ENCODE measurements at places on chromosomes 1 and 21.

DNA sequence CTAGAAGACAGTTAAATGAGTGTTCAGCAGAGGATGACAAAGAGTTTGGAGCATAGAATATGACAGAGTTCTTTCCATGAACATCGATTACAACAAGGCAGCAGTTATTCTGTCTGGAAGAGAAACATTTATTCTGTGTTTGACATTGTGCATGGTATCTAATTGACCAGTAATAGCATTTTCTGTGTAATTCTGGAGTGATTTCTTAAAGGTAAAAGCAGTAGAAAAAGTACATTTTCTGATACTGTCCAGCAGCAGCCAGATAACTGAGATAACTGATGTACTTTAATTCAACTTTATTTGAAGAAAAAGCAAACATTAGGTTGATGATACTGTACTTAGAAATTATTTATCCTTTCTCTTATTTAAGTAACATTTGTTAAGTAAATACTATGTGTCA is 497.1 kb downstream of the AGBL4 start:
- no peak for DNase-seq

DNA sequence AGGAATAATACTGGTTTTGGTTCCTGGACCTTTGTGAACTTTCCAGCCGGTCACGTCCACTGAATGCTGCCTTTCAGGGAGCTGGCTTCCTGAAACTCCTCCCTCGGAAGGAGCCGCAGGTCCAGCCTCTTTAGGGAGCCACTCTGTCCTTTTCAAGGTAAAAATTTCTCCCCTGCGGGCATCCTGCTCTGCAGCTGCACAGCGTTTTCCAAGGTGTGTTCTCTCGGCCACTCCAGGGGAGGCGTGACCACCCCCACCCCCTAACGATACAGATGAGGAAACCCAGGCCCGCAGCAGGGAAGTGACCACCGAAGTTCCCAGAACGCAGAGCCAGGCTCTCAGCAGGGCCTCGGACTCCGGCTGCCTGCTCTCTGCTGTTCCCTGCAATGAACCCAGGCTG is 21.5 kb downstream of the PADI2 start:
- no peak for DNase-seq

GRCh38 chr21:46465651-46466050 is 7.0 kb downstream of the DIP2A start:
- no peak for DNase-seq

- no peak for DNase-seq
Measured at GRCh38 chr1:184840596-184840995, 85.9 kb upstream of the EDEM3 start.

DNA sequence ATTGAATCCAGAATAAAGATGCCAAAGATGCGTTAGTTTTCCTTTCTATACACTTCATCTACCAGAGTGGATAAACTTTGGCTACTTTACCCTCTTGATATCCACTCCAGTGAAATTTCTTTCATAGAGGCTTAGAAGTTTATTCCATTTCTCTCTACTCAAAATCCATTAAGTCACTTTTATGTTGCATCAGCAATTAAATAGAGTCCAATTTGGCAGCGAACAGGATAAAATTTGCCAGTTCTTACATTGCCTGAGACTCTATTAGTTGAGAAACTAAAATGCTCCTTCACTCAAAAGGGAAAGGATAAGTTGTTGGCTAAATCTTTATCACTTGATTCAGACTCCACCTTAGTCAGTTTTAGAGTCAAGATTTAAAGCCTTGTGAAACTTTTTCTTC is 57.9 kb downstream of the ACBD6 start:
- DNase-seq, result no peak

DNA sequence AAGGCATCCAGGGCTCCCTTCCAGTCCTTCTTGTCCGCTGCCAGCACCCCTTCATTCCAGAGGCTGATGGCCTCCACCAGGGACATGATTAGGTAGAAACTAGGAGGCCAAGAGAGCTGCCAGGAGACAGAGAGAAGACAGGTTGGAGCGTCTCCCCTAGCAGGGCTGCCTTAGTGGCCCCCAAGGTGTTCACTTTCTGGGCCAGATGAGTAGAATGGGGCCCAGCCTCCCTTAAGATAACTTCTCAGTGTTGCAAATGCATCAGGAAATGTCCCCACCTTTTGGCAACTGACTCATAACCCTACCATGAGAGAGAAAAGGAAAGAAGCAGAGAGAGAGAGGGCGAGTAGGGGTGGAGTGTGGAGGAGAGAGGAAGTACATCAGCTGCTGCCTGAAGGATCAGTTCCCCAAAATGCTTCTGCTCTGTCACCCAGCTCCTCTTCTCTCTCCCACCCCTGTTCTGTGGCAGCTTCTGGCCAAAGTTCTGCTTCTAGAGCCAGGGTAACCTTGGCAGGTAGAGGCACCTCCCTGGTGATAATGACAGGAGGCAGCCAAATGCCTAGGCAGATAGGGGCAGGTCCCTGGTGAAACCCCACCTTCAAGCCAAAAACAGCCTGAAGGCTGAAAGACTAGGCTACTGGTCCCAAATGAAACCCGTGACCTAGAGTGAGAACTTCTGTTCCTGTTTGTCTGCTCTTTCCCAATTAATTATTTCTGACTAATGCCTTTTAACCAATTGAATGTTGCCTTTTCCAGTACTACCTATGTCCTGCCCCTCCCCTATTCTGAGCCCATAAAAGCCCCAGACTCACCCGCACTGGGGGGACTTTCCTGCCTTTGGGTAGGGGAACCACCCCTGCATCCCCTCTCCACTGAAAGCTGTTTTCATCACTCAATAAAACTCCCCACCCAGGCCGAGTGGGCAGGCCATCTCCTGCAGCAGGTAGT is at the start of gene NCF2:
TSS of gene NCF2 (minus strand) at position 216 of the 948 bp plus-strand sequence. CDS start at position 86, 130 bp downstream.
- no peak for DNase-seq

DNA sequence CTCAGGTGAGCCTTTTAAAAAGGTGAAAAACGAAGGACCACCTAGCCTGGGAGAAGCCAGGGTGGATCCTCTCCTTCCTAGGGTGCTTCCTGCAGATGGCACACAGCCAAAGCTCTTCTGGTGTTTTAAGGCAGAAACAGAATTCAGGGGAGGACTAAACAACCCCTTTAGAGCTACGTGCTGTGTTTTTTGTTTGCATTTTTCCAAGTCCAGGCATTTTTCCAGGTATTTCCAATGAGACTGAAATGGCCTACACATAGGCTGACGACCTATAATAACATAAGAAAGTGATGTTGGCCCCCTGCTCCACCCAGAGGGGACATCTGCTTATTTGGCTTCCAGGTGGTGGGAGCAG is 83.8 kb downstream of the CAPZB start:
- no peak for DNase-seq

DNA sequence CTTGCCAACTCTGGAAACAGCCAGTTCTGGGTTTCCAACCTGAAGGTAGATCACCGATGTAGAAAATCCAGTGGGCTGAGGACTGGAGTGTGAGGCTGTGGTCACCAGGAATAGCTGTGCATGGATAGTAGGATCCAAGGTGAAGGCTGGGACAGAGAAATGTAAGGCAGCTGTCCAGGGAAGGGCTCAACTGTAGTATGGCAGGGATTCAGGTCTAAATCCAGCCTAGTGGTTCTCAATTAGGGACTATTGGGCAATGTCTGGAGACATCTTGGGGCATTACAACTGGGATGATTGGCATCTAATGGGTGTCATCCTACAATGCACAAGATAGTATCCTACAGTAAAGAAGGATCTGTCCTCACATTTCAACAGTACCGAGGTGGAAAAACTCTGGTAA is 67.7 kb upstream of the RUNX1 start:
- DNase-seq, result no peak
